Stimulated activated CD8-positive, alpha-beta memory T cell treated with anti-CD3 and anti-CD28 coated beads, Interleukin-7, amount 100 ng/mL, for 24 hours (primary cell): ENCODE measurements at places on chromosomes 1 and 21.

DNA sequence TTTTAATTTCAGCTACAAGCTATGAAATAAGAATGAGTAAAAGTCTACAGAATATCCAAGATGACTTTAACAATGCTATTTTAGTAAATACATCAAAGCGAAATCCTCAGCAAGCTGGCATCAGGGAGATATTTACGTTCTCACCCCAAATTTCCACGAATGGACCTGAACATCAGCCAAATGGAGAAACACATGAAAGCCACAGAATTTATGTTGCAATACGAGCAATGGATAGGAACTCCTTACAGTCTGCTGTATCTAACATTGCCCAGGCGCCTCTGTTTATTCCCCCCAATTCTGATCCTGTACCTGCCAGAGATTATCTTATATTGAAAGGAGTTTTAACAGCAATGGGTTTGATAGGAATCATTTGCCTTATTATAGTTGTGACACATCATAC, 13.7 kb upstream of the CLCA1 start:
- DNase-seq: no peak

GRCh38 chr1:102098536-102098935, 101.8 kb upstream of the OLFM3 start:
- no peak for DNase-seq

DNA sequence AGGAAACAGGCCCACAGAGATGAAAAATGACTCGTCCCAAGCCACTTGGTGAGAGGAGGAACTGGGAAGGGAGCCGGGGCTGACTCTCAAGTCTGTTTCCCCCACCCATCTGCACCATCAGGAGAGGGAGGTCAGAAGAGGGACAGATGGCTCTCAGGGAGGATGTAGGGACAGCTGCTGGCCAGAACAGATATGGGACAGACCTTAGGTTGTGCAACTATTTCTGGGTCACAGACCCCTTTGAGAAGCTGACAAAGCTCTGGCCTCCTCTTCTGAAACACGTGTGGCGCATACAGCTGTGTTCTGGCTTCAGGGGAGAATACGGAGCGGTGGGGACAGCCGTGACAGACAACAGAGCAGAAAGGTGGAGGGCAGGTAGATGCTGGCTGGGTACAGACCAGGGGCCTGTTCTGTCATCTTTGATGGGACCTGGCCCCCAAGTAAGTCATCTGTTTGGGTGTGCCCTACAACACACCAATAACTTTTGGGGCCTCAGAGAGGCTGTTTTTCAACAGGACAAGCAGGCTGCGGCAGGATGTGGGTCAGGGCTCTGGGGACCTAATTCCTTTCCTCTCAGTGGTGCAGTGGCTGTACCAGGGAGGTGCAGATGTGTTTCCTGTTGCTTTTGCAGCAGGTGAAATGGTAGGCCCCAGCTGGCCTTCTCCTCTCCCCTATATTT, 7.3 kb downstream of the SH3BGRL3 start:
- no peak for DNase-seq

DNA sequence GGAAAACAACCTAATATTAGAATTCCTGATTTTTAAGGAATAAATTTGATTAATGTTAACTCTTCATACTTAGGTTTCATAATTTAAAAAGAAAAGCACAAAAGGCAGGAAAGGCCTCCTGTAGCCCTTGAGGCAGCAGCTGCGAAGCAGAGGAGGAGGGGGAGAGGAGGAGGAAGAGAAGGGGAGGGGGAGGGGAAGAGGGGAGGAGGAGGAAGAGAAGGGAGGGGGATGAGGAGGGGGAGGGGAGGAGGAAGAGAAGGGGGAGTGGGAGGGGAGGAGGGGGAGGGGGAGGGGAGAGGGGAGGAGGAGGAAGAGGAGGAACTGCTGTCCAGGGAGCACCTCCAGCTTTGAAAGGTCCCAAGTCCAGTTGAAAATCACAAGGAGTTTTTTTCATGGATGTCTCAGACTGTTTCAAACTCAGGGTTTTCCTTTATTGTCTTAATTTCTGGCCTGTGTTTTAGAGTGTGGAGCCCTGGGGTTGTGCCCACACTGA, 35.1 kb upstream of the DIP2A start:
- no peak for DNase-seq

DNA sequence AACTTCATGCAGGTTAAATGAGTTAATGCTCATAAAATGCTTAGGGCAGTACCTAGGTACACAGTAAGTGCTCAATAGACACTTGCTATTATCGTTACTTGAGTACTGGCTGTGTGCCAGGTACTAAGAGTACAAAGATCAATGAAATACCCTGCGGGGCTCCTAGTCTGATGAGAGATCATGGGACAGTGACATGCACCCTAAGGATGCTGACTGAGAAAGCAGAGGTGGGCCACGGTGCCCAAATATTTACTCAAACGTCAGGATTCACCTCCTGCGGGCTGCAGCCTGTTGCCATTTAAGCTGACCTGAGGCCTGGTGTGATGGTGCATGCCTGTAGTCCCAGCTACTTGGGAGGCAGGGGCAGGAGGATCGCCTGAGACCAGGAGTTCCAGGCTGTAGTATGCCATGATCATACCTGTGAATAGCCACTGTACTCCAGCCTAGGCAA, 19.8 kb upstream of the LUZP1 start:
- DNase-seq: no peak

DNA sequence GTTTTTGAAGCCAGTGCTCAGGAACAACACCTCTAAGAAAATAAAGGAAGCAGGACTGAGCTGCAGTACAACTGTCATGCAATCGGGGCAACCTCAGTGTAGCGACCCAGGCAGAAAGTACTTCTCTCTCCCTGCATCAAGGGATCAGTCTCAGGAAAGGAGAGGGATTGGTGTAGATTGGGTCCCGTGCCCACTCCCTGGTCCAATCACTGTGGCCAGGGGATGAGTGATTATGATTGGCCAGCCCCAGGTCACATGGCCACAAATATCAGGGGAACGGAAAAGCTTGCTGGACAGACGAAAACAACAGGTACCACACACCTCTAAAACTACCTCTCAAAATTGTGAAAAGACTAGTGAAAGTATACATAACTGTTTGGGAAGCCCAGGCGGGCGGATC, 136.2 kb upstream of the F3 start:
- no peak for DNase-seq

GRCh38 chr21:45578811-45579381, 36.7 kb upstream of the SLC19A1 start:
- DNase-seq: no peak

- DNase-seq: no peak
Observed at GRCh38 chr21:25456672-25457071, 150.6 kb downstream of the MRPL39 start.

DNA sequence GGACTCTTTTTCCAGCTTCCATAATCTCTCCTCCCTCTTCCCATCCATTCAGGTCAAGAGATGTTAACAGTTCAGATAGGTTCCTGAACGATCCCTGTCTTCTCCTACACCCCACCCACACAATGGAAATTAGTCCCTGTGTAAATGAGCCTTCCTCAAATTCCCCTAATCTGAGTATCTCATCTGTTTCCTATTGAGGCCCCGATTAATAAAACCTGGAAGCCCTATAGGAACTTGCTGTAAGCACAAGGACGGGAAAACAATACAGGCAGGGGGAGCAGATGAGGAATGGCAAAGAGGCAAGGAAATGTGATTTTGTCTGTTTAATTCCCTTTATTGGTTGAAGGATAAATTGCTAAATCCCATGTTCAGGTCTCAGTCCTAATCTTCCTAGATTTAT, 7.1 kb upstream of the GPX7 start:
- no peak for DNase-seq

GRCh38 chr1:230641900-230642262, 400 bp upstream of the COG2 start:
- DNase-seq: no peak

- DNase-seq: no peak
Observed at GRCh38 chr1:184558691-184559090, 171.9 kb downstream of the C1orf21 start.

DNA sequence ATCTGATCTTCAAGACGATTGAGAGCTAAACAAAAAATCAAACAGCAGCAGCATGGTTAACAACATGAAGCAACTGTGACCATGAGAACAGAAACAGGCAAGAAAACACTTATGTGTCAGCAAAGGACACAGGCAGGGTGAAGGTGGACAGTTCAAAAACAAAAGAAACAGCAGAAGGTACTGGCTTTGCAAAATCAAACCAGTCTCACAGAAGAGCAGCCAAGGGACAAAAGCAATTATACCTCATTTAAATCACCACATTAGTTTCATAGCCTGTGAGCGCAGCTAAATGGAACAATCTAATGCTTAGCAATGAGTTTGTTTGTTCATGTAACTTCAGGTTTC, 59.1 kb downstream of the CAPN2 start:
- no peak for DNase-seq

DNA sequence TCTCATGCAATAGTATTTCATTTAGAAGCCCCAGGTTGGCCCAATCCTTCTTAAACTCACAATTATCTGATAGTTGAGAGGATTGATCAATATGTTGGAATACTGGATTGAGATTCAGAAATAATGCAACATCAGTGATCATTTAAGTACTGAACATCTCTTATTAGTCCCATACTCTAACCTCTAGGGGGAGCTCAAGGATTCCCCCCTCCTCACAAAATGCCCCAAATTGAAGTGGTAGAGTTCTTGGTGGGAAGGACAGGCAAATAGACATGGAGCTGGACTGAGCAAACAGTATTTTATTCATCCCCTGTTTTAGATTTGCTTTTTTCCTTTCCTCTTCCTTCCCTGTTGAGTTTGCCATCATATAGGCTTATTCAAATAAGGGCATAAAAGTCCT, 62.8 kb downstream of the NGF start:
- no peak for DNase-seq

GRCh38 chr1:114215436-114215835, 61.8 kb upstream of the SYT6 start:
- DNase-seq: no peak

GRCh38 chr21:34219334-34220060, 144.3 kb upstream of the KCNE2 start:
- no peak for DNase-seq

DNA sequence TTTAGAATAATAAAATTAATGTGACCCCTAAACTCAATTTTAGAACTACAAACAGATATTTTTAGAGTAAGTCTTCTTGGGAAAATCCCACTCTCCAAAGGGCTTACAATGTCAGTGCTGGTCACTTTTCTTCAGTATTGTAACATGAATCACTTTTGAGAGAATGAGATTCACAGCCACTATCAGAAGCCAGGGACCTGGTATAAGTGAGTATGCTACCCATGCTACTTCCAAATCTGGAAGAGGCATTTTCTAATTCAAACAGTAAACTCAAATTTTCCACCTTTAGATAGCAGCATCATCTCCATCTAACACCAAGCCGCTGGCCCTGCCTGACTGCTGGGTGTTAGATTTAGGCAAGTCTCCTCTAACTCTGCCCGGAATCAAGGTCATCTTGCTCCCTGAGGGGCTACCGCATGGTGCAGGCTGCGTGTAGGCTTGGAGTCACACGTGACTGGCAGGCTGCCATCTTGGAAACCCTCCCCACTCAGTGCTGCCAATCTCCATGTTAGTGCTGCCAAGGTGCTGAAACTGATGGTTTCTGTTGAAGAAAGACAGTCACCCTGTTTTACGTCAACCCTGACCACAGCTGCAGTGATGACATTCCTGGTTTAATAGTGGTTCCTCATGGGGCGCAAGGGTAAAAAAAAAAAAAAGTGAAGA, 882.9 kb upstream of the B3GALT2 start:
- DNase-seq: no peak

DNA sequence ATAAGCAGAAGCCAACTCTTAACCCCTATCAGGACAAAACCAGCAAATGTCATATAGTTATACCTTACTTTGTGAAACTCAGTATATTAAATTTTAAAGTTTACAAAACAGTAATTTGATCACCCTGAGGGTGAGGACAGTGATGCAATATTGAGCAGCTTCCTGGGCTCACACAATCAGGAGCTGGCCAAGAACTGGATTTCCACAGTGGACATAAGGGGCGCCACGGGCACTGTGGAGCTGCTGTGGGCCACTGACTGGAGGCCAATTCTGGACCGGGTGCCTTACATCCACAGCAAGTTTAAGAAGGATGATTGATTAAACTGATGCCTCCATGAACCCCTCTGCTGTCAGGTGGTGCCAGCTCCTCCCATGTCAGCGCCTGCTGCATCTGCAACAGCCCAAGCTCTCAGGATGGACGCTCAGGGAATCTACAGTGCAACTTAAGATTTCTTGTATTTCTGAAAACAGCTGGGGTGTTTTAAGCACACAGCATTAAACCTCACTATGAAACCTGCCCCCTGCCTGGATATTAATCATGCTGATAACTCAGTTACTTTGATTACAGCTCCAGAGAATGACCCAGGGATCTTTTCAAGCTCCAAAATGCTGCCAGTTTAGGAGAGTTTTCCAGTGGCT, 55.9 kb downstream of the TOR3A start:
- no peak for DNase-seq

DNA sequence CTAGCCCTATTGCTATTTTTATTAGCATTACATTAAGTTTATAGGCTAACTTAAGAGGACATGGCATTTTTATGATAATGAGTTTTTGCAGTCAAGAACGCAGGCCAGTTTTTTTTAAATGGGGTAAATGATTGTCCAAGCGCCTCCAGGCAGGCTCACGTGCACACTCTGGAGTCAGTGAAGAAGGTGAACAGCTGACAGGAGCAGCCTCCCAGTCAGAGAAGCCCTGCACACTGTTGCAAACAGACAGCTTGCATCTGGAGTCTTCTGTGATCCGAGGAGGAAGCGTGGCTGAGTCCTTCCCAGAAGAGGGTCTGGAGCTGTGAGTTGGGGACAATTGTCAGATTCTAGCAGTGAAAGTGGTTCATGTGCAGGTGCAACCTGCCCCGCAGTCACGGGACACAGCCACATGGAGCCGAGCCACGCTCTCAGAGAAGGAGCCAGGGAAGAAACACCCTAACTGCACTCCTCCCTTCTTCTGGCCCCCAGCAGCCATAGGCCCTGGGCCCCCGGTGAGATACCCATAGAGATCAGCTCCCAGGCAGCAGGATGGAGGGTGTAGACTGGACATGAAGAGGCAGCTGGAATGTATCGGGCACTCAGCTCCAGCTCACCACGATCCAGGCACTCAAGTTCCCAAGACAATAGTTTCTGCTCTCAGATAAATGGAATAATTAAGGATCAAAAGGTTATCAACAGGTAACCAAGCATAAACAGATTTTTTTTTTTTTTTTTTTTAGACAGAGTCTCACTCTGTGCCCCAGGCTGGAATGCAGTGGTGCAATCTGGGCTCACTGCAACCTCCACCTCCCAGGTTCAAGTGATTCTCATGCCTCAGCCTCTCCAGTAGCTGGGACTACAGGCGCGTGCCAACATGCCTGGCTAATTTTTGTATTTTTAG, 26.4 kb downstream of the CAPN2 start:
- DNase-seq: no peak

- no peak for DNase-seq
Observed at GRCh38 chr21:42101246-42101645, 30.1 kb downstream of the UMODL1 start.

- DNase-seq: no peak
Observed at GRCh38 chr21:34009193-34009592, 64.2 kb upstream of the MRPS6 start.
